ENCODE measurements at places on chromosomes 2 and 18. TPM values are rescaled to one million over a fixed set of nuclear protein-coding genes. Genes with fewer than 3 reads are reported as not detected.

GRCh38 chr2:15729709-15730544, 138.3 kb downstream of the DDX1 start:
- no peak for DNase-seq

DNA sequence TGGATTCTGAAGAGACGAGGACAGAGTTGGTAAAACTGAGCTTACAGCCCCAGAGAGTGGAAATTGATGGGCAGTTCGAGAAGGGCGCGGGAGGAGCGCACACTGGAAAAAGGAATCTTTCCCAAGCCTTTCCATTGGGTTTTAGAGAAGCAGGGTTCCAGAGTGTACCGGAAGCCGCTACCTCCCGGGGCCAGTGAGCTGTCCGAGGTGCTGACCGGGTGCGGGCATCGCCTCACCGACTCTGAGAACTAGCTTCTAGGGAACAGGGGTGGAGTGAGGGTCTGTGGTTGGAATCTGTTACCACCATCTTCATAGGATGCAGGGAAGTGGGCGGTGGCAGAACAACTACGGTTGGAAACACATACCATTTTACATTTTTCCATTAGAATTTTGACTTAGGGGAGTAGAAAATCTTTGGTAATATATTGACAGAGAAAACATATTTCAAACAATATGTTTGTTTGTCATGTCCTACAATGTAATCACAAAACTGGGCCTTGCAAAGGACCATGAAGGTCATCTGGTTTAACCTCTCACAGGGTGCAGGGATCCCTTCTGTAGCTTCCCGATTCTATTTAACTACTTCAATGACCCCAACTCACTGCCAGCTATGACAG, 724 bp downstream of the NMS start:
- DNase-seq: peak; percentile 14

DNA sequence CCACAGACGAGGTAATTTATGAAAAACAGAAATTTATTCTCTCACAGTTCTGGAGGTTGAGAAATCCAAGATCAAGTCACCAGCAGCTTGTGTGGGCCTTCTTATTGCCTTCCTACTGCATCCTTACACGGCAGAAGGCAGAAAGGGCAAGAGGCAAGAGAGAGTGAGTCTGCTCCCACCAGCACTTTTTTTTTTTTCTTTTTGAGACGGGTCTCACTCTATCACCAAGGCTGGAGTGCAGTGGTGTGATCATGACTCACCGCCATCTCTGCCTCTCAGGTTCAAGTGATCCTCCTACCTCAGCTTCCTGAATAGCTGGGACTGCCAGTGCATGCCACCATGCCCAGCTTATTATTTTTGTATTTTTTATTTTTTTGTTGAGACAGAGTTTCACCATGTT, 78.5 kb upstream of the HK2 start:
- no peak for DNase-seq

GRCh38 chr18:26438980-26439379, 109.4 kb downstream of the KCTD1 start:
- no peak for DNase-seq

The UGT1A3 gene
- 0.86 TPM for total RNA-seq

The ATP8B1 gene
- total RNA-seq: 125 TPM

DNA sequence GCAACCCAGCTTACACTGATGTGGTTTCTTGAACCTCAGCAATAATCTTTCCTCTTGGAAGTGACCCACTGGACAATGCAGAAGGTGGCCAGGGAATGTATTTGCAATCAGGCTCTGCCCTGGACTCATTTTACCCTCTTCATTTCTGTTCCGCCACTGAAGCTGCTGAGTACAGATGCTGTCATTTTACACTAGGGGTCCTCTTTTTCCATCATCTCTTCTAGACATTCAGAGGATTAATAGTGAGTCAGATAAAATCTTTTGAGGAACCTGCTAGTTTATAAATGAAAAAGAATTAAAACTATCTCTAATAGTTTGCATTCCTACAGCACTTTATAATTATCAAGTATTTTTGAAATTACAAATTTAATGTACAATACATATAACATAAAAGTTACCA, 87.9 kb upstream of the PNPT1 start:
- DNase-seq: no peak

GRCh38 chr2:191250400-191250799, 5.2 kb downstream of the MYO1B start:
- DNase-seq: no peak

- DNase-seq: no peak
Observed at GRCh38 chr2:160434254-160434948, 59.2 kb downstream of the RBMS1 start.

- DNase-seq: no peak
Observed at GRCh38 chr2:216283038-216283900, 89.0 kb downstream of the MARCHF4 start.
